Activated T-helper 17 cell treated with anti-CD3 and anti-CD28 coated beads, Interleukin-2, amount 50 U/mL, for 72 hours (primary cell): ENCODE measurements at places on chromosomes 4 and X.
A peak's percentile ranks its signal among the peaks of the same experiment; 100 is the strongest.

- H3K27ac ChIP-seq: no peak overlapping the region
Observed at GRCh38 chrX:132208422-132208821, 10.8 kb downstream of the RAP2C start.

GRCh38 chr4:43564591-43564990 lies 672.1 kb downstream of the GRXCR1 start:
- H3K36me3 ChIP-seq: no peaks in the 10 kb centered on the region
- no peak overlapping the region for H3K4me3 ChIP-seq
- ATAC-seq: no peak
- H3K4me1 ChIP-seq: no peaks in the 10 kb centered on the region
- no peak overlapping the region for H3K27ac ChIP-seq
- H3K27me3 ChIP-seq: no peaks in the 10 kb centered on the region

- peaks cover 37% of the 10 kb centered on the region for H3K27me3 ChIP-seq
- no peaks in the 10 kb centered on the region for H3K36me3 ChIP-seq
- H3K27ac ChIP-seq: no peak overlapping the region
- ATAC-seq: no peak
- H3K4me1 ChIP-seq: no peaks in the 10 kb centered on the region
Observed at GRCh38 chr4:47053485-47053884, 22.1 kb downstream of the GABRB1 start.

DNA sequence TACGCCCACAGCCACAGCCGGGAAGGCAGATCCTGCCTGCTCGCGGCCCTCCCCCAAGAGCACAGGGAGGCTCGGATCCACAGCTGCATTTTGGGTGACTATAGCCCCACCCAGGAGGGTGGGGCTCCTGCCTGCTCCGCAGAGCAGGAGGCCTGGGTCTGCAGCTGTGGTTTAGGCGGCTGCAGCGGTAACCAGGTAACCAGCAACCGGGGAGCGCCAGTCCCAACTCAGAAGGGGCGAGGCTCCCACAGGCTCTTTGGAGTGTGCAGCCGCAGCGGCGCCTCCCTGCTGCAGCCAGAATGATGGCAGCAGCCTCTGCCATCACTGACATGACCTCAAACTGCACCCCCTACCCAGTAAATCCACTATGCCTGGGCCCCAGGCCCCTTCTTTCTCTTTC lies 148.0 kb upstream of the F9 start:
- no peak for ATAC-seq
- no peak overlapping the region for H3K4me3 ChIP-seq
- H3K4me1 ChIP-seq: no peaks in the 10 kb centered on the region

DNA sequence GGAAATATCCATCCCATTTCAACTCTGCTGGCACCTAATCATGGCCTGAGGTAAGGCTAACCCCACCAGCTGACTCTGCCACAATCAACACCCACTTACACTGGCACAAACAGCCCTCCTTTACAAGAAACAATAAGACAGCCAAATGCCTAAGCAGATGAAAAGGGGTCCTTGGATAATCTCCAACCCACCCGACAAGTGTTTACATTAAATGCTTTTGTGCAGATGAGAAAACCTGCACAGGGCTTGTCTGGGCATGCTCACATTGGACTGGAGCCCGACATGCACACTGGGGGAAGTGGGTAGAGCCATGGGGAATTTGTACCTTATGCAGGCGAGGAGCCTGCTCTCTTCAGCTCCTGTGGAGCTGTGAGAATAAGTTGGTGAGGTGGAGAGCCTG lies 138.9 kb upstream of the ITM2A start:
- no peaks in the 10 kb centered on the region for H3K4me1 ChIP-seq
- no peaks in the 10 kb centered on the region for H3K27me3 ChIP-seq
- no peak overlapping the region for H3K4me3 ChIP-seq
- ATAC-seq: no peak
- no peak overlapping the region for H3K27ac ChIP-seq

- H3K36me3 ChIP-seq: no peaks in the 10 kb centered on the region
- no peak for ATAC-seq
- no peak overlapping the region for H3K27ac ChIP-seq
- H3K27me3 ChIP-seq: no peaks in the 10 kb centered on the region
- H3K4me3 ChIP-seq: no peak overlapping the region
Observed at GRCh38 chrX:28997706-28998463, 410.6 kb downstream of the IL1RAPL1 start.

GRCh38 chr4:140250989-140251552 lies 97.1 kb upstream of the MAML3 start:
- H3K27ac ChIP-seq: no peak overlapping the region
- peak overlapping the region; percentile 49 for H3K4me3 ChIP-seq
- peak; percentile 18 for ATAC-seq
- H3K4me1 ChIP-seq: no peaks in the 10 kb centered on the region

GRCh38 chrX:747176-747575 lies 116.6 kb downstream of the SHOX start:
- H3K4me3 ChIP-seq: no peak overlapping the region
- H3K27me3 ChIP-seq: no peaks in the 10 kb centered on the region
- no peak overlapping the region for H3K27ac ChIP-seq
- H3K36me3 ChIP-seq: no peaks in the 10 kb centered on the region
- no peaks in the 10 kb centered on the region for H3K4me1 ChIP-seq

DNA sequence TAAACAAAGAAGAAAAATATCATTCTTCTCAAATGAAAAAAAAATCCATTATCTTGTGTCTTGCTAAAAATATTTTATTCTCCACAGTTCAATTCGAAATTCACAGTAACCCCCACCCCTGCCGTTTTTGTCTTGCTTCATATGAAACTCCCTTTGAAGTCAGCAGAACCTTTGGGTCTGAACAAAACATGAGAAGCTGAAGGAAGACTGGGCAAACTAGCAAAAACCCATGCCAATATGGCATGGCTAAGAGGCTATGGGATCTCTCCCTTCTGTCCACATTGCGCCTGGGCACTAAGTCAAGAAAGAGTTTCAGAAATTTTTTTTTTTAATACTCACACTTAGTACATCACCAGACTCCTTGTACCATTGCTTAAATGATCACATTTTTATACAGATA lies 136.0 kb upstream of the SMIM31 start:
- no peaks in the 10 kb centered on the region for H3K27me3 ChIP-seq
- no peaks in the 10 kb centered on the region for H3K36me3 ChIP-seq
- no peak for ATAC-seq
- no peak overlapping the region for H3K27ac ChIP-seq
- H3K4me1 ChIP-seq: no peaks in the 10 kb centered on the region
- H3K4me3 ChIP-seq: no peak overlapping the region

DNA sequence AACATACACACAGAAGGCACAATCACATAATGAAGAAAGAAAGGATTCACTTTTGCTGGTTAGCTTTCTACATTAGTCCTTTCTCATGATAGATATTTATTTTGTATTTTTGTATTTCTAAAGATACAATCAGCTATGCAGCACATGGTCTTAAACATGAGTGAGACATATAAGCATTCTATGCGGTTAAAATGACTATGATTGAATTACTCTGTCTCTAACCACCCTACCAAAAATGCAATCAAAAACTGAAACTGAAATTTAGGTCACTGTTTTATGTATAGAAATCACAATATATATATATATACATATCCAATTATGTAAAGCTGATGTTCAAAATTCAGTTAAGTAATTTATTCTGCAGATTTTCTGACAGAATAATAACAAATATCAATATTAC lies 21.9 kb downstream of the CXXC4 start:
- no peaks in the 10 kb centered on the region for H3K27me3 ChIP-seq
- ATAC-seq: no peak
- H3K36me3 ChIP-seq: no peaks in the 10 kb centered on the region
- H3K4me1 ChIP-seq: no peaks in the 10 kb centered on the region
- H3K27ac ChIP-seq: no peak overlapping the region
- no peak overlapping the region for H3K4me3 ChIP-seq

GRCh38 chr4:75011131-75011795 lies 78.3 kb downstream of the PARM1 start:
- no peaks in the 10 kb centered on the region for H3K36me3 ChIP-seq
- H3K27ac ChIP-seq: no peak overlapping the region
- H3K4me1 ChIP-seq: no peaks in the 10 kb centered on the region
- H3K27me3 ChIP-seq: no peaks in the 10 kb centered on the region
- H3K4me3 ChIP-seq: no peak overlapping the region

DNA sequence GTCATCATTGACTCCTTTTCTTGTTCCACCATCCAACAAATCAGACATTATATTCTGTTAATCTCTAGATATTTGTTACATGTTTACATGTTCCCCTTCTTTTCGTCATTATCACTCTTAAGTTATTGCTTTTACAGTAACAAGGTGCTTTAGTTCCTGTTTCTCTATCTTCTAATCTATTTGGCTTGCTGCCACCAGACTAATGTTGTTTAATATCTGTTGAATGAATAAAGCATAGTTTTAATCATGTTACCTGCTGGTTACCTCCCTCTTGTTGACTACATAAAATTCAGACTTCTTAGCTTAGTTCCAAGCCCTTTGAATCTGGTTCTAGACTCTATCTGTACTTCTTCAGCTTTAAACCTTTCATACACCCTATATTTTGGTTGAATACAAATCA lies 129.8 kb upstream of the TRIM2 start:
- H3K27me3 ChIP-seq: no peaks in the 10 kb centered on the region
- ATAC-seq: no peak
- H3K4me3 ChIP-seq: no peak overlapping the region
- H3K27ac ChIP-seq: no peak overlapping the region
- no peaks in the 10 kb centered on the region for H3K36me3 ChIP-seq

DNA sequence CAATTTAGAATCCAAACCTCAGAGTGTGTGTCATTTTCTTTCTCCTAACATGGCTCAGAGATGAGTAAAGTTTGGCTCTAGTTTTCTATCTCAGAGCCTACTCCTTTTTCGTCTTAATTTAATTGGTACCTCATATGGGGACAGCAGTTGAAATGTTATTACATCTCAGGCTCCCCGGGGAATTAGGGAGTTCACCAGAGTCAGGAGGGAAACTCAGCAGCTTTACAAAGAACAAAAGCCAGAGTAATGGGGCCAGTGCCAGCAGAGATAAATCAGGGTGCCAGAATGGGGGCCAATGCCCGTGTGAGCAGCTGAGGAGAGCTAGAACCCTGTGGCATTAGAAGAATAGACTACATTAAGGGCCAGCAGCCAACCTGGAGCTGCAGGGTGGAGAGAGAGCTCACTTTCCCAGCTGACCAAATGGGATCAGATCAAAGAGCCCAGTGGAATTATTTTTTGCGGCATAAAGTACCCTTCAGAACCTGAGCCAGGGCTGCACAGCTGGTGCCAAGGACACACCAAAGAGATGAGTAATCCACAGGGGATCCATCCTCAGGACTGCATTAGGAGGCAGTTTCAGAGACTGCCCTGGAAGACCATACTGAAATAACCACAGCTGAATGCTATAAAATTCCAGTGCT lies 207.1 kb upstream of the DKK2 start:
- H3K4me3 ChIP-seq: no peak overlapping the region
- no peaks in the 10 kb centered on the region for H3K4me1 ChIP-seq
- peaks cover 17% of the 10 kb centered on the region for H3K27me3 ChIP-seq
- no peaks in the 10 kb centered on the region for H3K36me3 ChIP-seq
- H3K27ac ChIP-seq: no peak overlapping the region

DNA sequence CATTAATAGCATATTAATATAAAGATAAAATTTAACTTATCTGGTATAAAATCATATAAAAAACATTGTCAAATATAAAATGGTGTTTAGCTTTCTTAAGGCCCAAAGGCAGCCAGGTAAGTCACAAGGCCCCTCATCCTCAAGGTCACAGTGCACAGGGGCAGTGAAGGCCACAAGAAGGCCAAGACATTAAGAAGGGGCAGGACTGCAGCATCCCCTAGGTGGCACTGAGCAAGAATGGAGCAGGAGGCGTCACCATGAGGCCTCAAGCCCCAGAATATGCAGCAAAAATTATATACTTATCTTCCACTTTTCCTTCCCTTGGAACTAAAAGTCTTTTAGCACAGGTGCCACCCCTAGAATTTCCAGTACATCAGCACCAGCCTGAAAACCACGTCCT lies 49.5 kb upstream of the MAGEA8 start:
- ATAC-seq: no peak
- no peaks in the 10 kb centered on the region for H3K36me3 ChIP-seq
- no peak overlapping the region for H3K4me3 ChIP-seq

- no peak for ATAC-seq
- no peaks in the 10 kb centered on the region for H3K4me1 ChIP-seq
- H3K27ac ChIP-seq: no peak overlapping the region
- H3K36me3 ChIP-seq: no peaks in the 10 kb centered on the region
- no peaks in the 10 kb centered on the region for H3K27me3 ChIP-seq
Observed at GRCh38 chrX:154592505-154592904, 7.6 kb downstream of the CTAG1A start.

GRCh38 chr4:95548738-95549245 lies at the start of gene UNC5C:
UNC5C (minus strand) TSS chr4:95548973.
- no peak within 1 kb of the TSS for H3K27ac ChIP-seq
- H3K4me1 ChIP-seq: no peaks in the 10 kb centered on the region
- H3K4me3 ChIP-seq: peak within 1 kb of the TSS; percentile 57
- H3K27me3 ChIP-seq: peaks cover 53% of the 10 kb centered on the region
- no peaks in the 10 kb centered on the region for H3K36me3 ChIP-seq

GRCh38 chr4:148196164-148196563 lies 246.1 kb downstream of the NR3C2 start:
- H3K4me1 ChIP-seq: no peaks in the 10 kb centered on the region
- H3K27ac ChIP-seq: no peak overlapping the region
- ATAC-seq: peak; percentile 23
- no peaks in the 10 kb centered on the region for H3K27me3 ChIP-seq
- H3K36me3 ChIP-seq: peaks cover 35% of the 10 kb centered on the region
- H3K4me3 ChIP-seq: no peak overlapping the region

- no peaks in the 10 kb centered on the region for H3K36me3 ChIP-seq
- H3K4me1 ChIP-seq: no peaks in the 10 kb centered on the region
- no peak overlapping the region for H3K4me3 ChIP-seq
Observed at GRCh38 chr4:105014234-105014633, 132.4 kb upstream of the TET2 start.

- H3K4me3 ChIP-seq: no peak overlapping the region
- no peak for ATAC-seq
- peaks cover 7% of the 10 kb centered on the region for H3K27me3 ChIP-seq
Observed at GRCh38 chr4:128686032-128686465, 123.5 kb upstream of the JADE1 start.

GRCh38 chrX:23898412-23898959 lies 9.3 kb downstream of the APOO start:
- no peak overlapping the region for H3K4me3 ChIP-seq
- no peaks in the 10 kb centered on the region for H3K27me3 ChIP-seq
- H3K36me3 ChIP-seq: no peaks in the 10 kb centered on the region
- H3K27ac ChIP-seq: no peak overlapping the region
- ATAC-seq: peak; percentile 34
